ENCODE measurements at places on chromosomes 3 and 15.

GRCh38 chr3:106765342-106765741, 611.9 kb upstream of the CCDC54 start:
- DNase-seq: no peak

DNA sequence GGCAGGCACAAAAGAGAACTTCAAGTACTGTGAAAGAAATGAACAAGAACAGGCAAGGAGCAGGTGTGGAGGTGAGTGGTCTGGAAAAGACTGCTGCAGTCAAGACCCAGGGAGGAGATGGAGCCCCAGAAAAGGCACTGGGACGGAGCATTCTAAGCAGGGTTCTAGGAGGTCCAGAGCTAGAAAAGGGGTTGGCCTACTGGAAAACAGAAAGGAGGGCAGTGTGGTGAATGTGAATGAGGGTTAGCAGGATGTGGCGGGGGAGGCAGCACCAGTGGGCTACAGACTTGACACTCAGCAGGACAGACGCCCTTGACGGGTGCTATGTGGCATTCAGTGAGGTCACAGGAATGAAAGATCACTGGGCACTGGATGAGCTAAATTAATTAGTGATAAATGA, 75.7 kb downstream of the SENP2 start:
- DNase-seq: no peak

DNA sequence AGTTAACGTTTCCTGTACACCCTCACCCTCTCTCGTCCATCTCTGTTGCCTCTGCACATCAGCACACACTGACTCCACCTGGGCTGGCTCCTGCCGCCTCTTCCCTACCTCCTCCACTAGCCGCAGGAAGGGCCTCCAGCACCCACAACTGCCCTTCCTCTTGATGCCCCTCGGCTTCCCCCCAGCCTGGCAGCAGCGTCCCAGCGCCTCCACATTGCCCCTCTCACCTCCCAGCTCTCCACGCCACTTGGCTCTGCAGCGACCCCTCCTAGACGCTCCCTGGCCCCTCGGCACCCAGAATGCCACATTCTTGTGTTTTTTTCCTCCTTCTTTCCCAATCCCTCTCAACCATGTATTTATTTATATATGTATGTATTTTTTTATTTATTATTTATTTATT, 73.6 kb downstream of the ST8SIA2 start:
- DNase-seq: no peak

DNA sequence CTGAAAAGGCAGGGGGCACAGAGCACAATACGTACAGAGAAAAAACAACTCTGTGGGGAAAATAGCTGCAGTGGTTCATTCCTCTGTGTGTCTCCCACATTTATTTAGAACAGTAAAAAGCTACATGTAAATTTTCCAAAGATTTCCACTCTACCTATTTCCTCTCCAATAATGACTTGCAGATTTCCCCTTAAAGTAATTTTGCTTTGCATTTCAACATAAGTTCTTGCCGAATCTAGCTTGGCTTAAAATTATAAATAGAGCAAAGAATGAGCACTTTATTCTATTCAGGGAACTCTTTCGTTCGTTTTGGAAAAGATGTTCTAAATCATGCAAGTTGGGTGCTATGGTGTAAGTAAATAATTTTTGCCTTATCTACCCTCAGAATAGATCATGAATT, 58.2 kb upstream of the NR2E3 start:
- no peak for DNase-seq

DNA sequence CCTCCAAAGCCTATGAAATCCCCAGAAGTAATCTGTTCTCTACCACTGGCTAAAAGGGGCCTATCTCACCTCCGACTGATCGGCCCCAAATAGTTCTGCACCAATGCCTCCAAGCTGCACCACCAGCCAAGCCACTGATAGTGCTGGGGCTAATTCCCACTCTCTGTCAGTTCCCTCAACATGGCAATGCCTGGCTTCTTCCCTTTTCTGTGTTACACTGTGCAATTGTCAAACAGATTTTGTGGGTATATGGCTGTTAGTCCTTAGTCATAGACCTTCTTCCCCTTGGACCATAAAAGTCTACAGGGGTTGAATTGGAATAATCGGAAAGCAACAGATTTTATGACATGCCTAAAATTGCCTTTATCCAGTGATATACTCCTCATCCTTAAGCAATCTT, 9.3 kb upstream of the UBE2E2 start:
- DNase-seq: no peak

- DNase-seq: no peak
Measured at GRCh38 chr15:94294556-94294955, 63.2 kb downstream of the MCTP2 start.

DNA sequence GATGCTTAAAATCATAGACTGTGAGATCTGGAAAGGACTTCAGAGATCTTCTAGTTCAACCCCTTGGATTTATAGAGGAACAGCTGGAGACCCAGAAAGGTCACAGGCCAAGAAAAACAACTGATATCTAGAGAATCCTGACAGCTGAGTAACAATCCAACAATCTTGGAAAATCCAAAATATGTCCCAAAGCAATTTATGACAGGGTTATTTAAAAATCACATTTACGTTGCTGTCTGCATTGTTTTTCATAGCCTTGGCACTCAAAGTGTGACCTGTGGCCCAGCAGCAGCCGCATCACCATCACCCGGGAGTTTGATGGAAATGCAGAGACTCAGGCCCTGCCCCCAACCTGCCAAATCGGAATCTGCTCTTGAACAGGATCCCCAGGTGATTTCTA, 78.8 kb downstream of the FBN1 start:
- DNase-seq: no peak

DNA sequence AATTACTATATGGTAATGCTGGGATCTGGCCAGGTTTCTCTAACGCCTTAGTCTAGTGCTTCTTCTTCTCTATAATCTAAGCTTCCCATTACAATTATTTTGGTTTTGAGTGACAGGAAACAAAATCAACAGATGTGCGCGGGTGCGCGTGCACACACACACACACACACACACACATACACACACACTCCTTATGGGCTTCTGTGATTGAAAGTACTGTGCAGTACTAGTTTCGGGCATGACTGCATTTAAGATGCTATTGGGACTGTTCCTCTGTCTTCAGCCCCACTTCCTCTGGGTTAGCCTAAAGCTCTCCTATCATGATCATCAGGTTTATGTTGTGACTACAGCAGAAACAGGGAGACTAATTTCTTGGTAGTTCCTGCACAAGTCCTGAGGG, 32.2 kb downstream of the EPHB1 start:
- no peak for DNase-seq

DNA sequence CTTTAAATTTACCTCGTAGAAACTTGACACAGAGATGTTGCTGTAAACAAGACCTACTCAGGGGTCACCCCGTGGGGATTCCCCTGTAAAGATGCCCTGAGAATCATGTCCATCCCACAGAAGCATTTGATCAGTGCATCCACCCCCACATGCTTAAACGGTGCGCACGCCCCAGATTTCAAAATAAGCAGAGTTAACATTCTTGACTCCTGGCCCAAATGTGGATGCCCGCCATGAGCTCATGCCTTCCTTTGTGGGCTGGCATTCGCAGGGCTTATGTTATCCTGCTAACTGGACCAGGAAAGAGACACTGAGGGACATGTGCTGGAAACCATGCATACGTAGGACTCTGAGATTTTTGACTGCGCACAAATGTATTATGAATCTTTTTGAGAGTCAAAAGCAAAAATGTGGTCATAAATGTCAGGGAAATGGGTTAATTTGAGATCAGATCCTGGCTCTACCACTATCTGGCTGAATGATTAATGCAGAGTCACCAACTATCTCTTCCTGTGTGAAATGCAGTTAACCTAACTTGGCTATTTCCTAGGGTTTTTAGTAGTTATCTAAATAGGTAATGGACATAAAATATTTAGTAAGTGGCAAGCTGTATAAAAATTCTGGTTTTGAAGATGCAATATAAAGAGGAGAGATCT, 9.1 kb upstream of the TP63 start:
- no peak for DNase-seq

DNA sequence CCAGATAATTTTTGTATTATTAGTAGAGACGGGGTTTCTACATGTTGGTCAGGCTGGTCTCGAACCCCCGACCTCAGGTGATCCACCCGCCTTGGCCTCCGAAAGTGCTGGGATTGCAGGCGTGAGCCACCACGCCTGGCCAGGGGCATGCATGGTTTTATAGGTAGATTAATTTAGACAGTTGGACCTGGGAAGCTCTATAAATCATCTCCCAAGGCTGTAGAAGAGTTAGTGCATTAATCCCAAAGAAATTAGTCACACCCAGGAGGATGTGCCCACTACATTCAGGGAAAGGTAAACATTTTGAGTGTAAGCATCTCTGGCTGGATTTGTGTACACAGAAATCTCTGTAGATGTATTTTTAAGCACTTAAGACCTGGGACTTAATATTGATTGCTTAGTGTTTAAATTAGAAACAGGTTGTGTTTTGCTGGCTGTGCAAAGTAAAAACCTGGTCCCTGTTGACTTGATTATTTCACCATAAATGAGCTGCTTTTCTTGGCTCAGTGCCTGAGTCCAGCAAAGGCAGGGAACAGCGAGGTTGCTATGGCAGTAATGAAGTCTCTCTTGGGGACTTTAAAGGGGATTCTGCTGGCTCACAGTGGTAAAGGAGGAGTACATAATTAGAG, 19.2 kb downstream of the EXOSC7 start:
- DNase-seq: peak; percentile 66

DNA sequence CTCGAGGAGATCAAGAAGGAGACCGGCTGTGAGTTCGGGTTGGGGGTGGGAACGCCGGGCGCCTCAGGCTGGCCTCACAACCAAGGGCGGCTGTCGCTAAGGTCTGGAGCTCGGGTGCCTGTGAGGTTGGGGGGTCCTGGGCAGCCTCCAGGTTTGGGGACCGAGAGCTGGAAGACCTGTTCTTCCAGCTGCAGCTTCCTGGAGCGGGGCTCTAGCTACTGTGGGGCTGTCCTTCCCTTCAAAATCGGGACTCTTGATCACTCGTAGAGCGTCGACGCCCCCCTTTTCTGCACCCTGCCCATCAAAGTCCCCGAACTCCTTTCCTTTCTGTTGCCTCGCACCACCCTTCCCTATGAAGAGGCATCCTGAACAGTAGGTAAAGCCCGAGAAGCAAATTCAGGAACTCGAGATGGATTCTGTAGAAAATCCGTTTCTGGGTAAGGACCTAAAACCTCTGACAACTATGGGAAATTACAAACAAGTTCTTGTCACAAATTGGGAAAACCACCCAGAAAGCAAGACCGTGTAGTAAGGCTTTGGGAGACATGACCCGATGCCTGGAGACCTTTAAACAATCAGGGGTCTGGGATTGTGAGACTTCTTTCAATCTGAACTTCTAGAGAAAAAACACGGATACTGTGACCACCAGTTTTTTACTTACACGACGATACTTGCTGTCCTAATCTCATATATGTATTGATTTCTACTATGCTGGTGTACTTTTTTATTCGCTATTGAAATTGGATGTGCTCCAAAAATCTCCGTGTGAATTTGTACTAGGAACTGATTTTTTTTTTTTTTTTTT, 556 bp downstream of the CHP1 start:
- DNase-seq: no peak

GRCh38 chr3:190369668-190370295, 18.2 kb upstream of the CLDN16 start:
- no peak for DNase-seq

GRCh38 chr3:14297305-14297704, 105.1 kb upstream of the SLC6A6 start:
- no peak for DNase-seq

DNA sequence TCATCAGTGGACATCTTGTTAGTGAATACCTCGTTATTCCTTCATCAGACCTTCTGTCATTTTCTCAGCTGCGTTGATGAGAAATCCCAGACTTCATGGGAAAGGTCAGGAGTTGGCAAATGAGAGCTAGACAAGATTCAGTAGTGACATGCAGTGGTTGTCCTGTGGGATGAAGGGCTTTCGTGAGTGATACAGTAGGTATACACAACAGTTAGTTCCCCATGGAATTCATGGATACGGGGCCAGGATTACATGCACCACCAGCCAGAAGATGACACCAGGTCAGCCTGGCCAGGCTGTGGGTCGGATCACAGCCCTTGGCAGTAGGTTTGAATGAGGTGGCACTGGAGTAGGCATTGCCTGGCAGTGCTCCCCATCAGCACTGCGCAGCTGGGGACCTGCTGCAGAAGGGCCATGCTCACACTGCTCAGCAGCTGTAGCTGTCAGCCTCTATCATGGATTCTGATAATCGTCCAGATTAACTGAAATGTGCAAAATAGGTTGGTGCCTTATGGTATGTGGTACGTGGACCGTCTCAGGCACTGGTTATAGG, 150.1 kb downstream of the SLCO3A1 start:
- no peak for DNase-seq

DNA sequence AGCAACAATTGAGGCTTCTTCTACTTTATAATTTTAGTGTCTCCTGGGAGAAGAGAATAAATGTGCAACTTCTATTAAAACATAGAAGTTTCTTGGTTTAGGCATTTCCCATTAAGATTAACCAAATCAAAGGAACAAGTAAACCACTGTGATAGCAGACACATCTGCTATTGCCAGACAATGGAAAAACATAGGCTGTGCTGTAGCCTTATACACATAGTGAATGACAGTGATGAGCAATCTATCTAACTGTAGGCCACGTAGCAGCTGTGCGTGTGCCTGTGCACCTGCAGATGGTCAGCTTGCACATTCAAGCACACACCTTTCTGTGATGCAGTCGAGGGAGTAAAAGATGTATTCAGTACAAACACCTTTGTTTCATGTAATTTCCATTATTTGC, 32.7 kb downstream of the GNB4 start:
- no peak for DNase-seq

- no peak for DNase-seq
Measured at GRCh38 chr3:70150599-70150998, 151.1 kb downstream of the SAMMSON start.

GRCh38 chr15:63968122-63968524, 78.2 kb downstream of the DAPK2 start:
- no peak for DNase-seq

DNA sequence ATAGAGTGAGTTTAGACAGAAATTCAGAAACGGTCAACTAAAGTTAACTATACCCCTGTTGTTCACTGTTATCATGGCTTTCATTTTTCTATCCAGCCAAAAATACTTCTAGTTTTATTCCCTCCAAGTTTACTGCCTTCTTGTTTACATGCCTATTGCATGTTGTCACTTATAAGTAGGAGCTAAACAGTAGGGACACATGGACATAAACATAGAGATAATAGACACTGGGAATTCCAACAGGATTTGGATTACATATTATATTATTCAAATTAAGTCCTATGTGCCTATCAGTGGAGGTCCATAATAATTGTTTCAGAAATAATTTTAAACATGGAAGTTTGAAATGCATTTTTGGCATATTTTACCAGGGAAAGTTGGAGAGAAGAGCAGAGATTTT, 269.1 kb upstream of the ZNF717 start:
- no peak for DNase-seq

DNA sequence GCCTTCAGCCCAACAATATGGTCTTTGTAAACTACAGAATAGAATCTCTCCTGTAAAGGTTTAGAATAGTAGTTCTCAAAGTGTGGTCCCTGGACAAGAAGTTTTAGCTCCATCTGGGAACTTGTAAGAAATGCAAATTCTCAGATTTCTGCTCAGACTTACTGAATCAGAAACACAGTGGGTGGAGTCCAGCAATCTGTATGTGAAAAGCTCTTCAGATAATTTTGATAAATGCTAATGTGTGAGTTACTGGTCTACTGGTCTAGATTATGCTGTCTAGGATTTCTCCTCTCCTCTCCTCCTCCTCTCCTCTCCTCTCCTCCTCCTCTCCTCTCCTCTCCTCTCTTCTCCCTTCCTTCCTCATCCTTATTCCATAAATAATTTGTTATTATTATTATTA, 57.5 kb downstream of the RBMS3 start:
- DNase-seq: no peak

GRCh38 chr3:196654735-196655090, 15.2 kb downstream of the NRROS start:
- no peak for DNase-seq

Data from fibroblast of skin of left quadriceps (primary cell).